ENCODE measurements at places on chromosomes 4 and X. TPM values are rescaled to one million over a fixed set of nuclear protein-coding genes. Genes with fewer than 3 reads are reported as not detected.

- DNase-seq: no peak
Measured at GRCh38 chrX:129404670-129405008, 118.7 kb downstream of the SMARCA1 start.

- DNase-seq: no peak
Measured at GRCh38 chrX:40952855-40953254, 132.4 kb upstream of the USP9X start.

DNA sequence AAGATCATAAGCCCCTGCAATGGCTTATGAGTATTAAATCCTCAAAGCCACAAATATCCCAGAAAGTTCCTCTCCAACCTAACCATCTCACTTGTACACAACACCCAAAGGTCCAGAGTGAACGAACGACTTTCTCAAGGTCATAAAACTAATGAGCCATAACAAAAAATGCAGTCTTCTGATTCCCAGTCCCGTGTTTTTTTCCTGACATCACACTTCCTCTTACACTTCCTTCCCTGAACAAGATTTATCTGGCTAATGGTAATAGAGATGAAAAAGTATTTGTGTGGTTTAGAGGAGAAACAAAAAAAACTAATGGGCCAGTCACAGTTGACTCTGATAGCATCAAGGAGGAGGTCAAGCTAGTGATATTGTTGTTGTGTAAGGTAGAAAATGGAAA, 99.5 kb upstream of the KLHL13 start:
- no peak for DNase-seq

GRCh38 chrX:1207496-1208025, 4.9 kb downstream of the CRLF2 start:
- no peak for DNase-seq

DNA sequence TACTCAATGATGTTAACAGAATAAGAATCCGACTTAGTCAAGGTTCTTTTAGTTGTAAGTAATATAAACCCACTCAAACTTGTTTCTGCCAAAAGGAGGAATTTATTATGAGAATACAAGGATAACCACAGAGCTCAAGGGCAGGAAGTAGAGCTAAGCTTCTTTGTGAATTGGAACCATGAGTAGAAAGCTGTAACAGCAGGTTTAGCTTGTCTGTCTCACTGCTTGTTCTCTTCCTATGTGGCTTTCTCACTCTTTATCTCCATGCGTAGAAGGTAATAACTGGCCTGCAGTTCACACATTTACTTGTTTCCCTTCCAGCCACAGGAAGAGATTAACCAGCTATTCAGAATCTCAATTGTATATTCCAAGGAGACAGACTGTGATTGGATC, 378.3 kb downstream of the PPP1R2C start:
- no peak for DNase-seq

- DNase-seq: no peak
Measured at GRCh38 chr4:17072483-17072882, 174.0 kb upstream of the LDB2 start.

DNA sequence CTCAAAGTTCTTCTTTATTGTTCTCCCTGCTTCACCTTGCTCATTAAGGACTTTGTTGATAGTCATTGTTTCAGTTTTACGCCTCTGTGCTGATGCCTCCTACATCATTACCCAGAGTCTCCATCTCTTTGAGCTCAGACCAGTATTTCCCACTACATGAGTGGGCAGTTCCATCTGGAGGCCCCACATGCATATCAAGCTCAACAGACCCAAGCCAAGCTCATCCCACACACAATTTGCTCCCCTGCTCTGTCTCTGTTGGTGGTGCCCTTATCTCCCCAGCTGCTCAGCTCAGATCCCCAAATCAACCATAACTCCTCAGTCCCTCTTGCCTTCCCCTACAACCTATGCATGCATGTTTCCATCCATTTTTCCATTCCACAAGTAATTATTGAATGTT, 85.1 kb upstream of the EFNB1 start:
- DNase-seq: no peak

Gene HTRA3
- 2.5 TPM for total RNA-seq

DNA sequence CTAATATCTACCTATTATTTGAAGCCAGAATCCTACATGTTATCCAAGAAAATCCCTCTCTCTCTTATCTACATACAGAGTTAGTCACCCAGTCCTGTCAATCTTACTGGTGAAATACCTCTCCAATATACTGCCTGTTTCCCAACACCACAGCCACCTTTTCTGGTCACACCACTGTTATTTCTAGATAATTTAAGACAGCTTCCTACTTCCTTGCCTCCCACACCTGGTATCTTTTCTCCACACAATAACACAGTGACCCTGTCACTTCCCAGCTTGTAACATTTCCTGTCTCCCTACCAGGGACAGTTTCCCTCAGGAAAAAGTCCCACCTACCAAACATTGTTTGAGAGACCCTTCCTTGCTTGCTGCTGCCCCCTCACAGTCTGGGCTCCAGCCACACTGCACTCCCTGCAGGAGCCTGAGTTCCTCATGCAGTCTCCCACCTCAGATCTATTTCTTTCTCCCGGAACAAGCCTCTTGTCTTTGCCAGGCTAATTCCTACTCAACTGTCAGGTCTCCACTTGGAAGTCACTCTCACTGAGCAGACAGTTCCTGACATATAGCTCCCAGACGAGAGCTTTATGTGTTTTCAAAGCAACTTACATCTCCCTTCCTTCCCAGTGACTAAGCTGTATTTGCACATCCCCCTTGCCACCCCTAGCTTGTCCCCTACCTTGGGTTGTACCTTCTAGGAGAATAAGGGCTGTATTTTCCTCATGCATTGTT, 73.6 kb upstream of the QRFPR start:
- DNase-seq: no peak

Gene PNMA3
- total RNA-seq: 0.15 TPM

GRCh38 chr4:87884976-87885549, 52.3 kb downstream of the MEPE start:
- no peak for DNase-seq

DNA sequence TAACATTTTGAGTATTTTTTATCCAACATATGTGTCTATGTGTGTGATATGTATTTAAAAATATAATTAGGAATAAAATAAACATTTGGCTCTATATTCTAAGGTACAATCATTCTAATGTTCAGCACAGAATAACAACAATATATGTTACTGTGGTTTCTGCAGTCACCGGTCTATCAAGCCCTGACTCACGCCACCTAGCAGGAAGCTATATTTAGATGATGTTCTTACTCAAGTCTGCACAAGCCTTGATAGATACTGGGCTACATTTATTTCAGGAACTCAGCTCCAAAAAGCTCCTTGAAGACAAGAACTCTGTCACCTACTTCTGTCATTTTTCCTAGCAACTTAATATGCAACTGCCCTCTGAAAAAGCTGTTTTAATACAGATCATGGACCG, 152.0 kb upstream of the FTHL17 start:
- no peak for DNase-seq

- no peak for DNase-seq
Measured at GRCh38 chr4:61628282-61628681, 428.2 kb downstream of the ADGRL3 start.

DNA sequence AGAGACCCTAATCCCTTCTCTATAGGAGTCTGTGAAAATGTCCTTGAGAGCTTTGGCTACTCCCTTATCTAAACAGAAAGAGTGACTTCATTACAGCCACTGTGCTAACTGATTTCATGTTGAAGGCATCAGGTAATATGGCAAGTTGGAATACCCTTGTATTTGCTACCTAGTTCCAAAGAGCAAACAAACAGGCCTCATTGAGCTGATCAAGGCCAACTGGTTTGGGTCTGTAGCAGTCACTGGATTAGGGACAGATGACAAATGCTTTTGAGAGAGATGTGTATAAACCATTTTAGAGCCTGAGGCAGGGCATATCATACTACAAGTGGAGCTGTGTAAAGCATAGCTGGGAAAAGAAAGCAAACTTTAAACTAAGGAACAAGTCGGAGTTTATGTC, 22.9 kb upstream of the PDLIM5 start:
- DNase-seq: no peak

- DNase-seq: no peak
Measured at GRCh38 chr4:118773429-118773792, 62.5 kb downstream of the SEC24D start.

Gene IQSEC2
- 32.9 TPM for total RNA-seq

Gene TRIM61
- total RNA-seq: not detected

All from left colon (tissue), 2 donors.